CMK (cell line): ENCODE measurements at places on chromosomes 2 and 18.

DNA sequence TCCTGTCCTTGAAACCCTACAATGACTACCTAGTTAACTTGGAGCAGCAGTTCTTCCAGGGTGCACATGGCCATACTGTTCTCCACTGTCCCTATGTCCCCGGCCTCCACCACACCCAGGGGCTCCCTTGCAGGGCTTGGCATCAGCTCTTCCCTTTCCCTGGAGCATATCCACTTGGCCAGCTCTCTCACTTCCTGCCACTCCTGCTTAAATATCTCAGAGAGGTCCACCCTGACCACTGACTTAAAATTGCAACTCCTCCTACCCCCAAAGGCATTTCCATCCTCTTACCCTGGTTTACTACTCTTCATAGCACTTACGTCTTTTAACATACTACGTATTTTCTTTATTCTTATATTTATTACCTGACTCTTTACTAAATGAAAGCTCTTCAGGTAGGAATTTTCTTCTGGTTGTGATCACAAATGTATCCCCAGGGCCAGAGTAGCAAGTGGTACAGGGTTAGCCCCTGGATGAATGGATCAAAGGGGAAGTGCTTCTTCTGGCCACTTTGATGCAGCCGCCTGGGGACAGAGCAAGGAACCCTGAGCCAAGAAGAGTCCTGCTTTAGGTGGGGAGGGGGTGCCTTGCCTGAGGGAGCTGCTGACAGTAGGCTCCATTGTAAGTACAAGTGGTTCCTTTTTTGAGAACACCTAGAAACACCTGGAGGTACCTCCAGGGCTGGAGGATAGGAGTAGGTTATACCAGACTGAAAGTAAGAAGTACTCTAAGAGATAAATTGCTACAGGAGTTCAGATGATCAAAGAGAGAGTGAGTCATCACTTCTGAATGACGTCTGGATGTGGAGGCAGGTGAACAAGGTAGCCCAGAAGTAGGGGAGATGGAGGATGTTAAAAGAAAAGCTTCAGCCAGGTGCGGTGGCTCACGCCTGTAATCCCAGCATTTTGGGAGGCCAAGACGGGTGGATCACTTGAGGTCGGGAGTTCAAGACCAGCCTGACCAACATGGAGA is 82.2 kb downstream of the SOCS6 start:
- DNase-seq = no peak

DNA sequence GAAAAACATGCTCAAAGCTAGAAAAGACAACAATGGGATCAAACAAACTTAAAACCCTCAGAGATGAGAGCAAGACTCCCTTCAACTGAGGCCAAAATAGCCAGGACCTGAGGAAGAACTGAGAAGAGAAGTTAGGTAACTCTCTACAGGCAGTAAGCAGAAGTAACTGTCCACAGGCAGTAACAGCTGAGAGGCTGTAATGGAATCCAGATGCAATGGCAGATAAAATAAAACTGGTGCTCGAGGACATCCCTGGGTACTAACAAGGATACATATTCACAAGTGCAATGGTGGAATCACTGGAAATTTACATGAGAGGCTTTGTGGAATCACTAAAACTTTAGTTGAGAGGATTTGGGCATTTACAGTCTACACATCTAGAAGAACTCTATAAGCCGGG is 30.4 kb upstream of the C2orf66 start:
- DNase-seq = no peak

DNA sequence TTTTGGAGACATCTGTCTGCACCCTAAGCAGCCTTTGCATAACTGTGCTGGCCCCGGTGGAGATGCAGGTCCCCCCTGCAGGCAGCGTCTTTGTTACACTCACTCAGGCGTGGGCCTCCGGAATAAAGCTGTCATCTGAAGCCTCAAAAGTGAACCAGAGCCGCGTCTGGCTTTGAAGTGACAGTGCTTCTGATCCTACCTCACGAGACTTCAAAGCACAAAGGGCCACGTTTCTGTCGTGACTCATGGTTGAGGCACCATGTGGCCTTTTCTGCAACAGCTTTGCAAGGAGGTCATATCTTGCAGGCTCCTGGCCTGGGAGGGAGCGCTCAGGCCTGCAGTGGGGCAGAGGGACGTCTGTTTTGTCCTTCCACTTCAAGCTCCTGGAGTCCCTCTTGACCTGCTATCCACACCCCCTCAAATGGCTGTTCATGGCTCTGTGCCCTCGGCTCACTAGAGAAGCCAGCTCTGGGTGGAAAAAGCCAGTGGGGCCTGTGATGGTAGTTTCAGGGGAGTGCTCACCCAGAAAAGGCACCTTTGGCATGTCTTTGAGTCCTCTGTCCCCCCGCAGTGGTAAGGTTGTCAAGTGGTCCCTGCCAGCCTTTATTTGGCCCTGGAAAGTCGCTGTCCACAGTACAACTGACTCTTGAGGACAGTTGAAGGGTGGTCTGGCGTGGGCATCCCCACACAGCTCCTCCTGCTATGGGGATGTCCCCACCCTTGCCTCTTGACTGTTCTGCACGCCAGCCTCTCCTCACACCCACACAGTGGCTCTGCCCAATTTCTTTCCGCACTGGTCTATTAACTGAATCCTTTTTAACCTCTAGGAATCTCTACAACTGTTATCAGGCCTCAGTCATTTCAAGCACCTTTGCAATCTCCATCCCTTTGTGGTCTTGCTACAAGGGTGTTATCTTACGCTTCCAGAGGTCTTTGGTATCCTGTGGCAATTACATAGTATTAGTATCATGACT is 19.3 kb downstream of the GPR55 start:
- no peak for DNase-seq

- DNase-seq = no peak
Observed at GRCh38 chr2:15646661-15647060, 55.0 kb downstream of the DDX1 start.

GRCh38 chr2:11286323-11286722 is 58.1 kb downstream of the ROCK2 start:
- DNase-seq = no peak

DNA sequence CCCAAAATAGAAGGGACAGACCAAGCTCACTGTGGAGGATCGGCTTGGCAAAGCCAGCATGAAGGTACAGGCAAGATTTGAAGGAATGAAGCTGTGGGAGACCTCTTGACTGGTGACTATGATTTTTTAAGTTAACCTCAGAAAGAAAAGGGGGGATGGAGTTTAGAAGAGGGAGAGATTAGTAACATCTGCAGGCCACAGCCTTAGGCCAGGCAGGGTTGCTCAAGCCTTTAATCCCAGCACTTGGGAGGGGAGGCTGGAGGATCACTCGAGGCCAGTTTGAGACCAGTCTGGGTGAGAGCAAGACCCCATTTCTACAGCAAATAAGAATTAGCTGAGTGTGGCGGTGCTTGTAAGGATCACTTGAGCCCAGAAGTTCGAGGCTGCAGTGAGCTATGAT is 46.6 kb downstream of the ZNF532 start:
- DNase-seq = no peak

DNA sequence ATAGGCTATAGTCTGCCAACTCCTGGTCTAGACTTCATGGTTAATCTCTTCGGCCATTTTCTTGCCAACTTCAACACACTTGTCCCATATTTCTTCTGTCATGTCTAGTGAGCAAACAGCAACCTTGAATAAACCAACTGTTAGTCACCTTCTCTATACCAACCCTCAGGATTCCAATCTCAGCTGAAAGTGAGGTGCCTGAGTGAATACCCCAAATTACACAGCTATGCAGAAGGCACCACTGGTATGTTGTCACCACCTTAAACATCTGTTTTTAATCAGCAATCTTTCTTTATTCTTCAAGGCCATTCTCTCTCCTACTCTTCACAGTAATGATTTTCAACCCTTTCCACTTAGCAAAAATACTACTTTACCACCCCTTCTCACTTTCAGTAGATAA is 39.3 kb downstream of the THOC1 start:
- no peak for DNase-seq

DNA sequence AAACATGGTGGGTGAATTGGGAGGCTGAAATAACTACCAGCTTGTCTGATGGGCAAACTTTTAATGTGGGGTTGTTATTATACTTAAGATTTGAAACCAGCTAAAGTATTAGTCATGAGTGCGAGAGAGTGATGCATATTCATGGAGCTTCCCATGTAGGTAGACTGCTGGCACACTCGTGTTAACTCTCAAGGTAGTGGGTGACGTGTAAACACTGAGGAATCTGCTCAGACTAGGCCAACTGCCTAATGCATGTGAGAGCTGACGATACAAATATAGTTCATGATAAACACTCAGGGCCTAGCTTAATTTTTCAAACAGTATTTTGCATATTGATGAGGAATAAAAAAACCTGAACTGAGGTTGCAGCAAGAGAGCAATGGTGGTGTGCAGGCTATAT is 1165.7 kb upstream of the PIK3C3 start:
- no peak for DNase-seq

- no peak for DNase-seq
Observed at GRCh38 chr18:77107292-77107691, 25.3 kb downstream of the MBP start.

DNA sequence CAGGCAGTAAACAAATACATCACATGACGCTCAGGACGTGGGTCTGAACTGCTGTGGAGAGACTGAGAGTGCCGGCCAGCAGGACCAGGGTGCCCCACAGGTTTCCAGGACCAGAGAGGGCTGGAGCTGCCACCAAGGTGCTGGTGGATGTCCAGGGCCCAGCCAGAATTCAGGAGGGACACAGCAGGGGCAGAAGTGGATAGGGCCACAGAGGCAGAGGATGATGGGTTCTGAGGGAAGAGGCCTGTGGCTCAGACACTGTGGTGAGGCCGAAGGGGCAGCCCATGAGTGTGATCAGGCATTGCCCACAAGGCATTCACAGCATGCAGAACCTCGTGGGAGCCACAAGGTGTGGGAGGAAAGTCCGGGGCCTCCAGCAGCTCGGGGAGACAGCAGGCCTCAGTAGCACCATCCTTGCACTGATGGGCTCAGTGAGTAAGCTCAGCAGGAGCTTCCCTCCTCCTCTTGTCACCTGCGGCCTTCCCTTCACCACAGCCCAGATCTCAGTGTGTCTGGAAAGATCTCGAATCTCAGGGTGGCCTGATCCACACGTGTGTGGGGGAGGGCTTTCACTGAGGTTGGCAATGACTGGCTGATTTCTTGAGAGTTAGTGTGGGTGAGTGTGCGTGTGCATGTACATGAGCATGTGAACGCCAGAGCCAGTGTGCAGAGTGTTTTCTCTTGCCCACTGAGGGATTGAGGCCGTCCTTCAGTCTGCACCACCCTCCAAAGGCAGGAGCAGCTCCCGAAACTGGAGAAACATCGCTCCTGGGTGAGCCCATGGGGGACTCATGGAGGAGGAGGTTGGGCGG is 181.8 kb upstream of the RAB6C start:
- DNase-seq = no peak

- no peak for DNase-seq
Observed at GRCh38 chr18:48034651-48035555, 104.4 kb upstream of the SMAD2 start.

DNA sequence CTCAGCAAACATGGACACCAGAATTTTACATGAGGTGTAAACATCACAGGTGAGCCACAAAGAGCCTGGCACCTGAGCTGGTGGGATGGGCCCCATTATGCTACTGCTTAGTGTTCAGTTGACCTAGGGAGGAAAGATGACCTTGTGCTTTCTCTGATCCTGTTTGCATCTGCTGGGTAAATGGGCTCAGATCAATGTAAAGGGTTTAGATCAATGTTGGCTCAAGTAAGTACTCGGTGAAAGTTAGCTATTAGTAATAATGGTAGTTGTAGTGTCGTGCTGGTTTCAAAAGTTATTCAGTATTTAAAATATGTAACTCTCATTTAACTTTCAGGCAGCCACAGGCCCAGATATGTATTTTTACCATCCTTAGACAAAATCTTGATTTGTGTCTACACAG is 19.8 kb downstream of the ABHD3 start:
- no peak for DNase-seq

- DNase-seq = no peak
Observed at GRCh38 chr2:172108587-172108930, 5.9 kb upstream of the DLX2 start.

GRCh38 chr2:191486584-191487320 is 191.2 kb upstream of the NABP1 start:
- no peak for DNase-seq

- DNase-seq = no peak
Observed at GRCh38 chr2:185255566-185255965, 483.0 kb upstream of the FSIP2 start.

DNA sequence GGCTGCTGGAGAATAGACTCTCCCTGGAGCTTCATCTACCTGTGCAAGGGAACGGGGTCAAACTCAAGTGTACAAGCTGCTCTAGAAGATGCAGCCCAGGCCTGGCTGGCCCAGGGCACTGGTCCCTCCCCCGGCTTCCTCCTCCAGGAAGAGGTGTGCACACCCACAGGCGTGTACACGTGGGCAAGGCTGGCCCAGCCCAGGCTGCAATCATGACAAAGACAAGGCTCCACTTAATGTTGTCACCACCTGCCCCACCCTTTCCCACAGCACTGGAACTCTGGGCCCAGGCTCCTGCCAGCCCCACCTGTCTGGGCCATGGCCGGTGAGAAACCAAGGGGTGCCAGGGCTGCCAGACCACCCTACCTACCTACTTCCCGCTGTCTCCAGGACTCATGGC is 29.6 kb upstream of the ALPP start:
- no peak for DNase-seq

DNA sequence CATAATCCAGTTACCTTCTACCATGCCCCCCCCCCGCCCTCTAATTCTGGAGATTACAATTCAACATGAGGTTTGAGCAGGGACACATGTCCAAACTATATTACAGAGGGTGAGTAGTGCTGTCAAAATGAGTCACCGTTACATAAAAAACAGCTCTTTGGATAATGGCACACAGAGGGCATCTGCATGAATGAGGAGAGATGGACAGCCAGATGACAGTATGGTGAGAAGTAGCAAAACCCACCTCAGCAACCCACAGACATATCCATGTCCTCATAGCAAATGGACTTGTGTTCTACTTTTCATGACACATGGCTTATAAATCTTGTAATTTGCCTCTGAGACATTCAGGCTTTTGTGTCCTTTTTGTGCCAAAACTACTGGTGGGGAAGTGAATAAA is 132.0 kb downstream of the EML6 start:
- no peak for DNase-seq

- DNase-seq = no peak
Observed at GRCh38 chr2:222398446-222398885, 25.9 kb upstream of the SGPP2 start.

DNA sequence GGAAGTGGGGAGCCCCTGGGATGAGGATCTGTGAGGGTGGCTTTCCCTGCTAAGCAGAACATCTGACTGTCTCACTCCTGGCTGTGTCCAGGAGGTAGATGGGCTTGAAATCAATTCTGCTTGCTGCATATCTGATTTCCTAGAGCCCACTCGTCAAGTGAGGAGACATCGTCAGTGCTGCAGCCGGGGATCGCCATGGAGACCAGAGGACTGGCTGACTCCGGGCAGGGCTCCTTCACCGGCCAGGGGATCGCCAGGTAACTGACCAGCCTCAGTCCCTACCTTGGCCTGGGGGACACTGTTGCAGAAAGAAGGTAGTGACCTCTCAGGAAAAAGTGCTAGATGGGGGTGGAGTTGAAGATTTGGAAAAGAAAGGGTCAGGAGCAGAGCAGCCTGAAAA is 31.3 kb downstream of the CNGA3 start:
- DNase-seq = no peak

- no peak for DNase-seq
Observed at GRCh38 chr2:122079844-122080243, 324.4 kb downstream of the TSN start.

- DNase-seq = no peak
Observed at GRCh38 chr2:1821530-1821929, 77.2 kb upstream of the PXDN start.

- no peak for DNase-seq
Observed at GRCh38 chr2:137924019-137924418, 40.3 kb upstream of the HNMT start.

GRCh38 chr2:130289780-130290179 is 52.9 kb upstream of the IMP4 start:
- no peak for DNase-seq
